ENCODE measurements at places on chromosomes 16 and 17. TPM values are rescaled to one million over a fixed set of nuclear protein-coding genes. Genes with fewer than 3 reads are reported as not detected.

- peak; percentile 91 for DNase-seq
These were observed 10.1 kb upstream of the COG1 start for GRCh38 chr17:73182616-73183310.

Gene ODAD4
- polyA plus RNA-seq = 6.2 TPM

GRCh38 chr17:33661975-33662374 lies 368.9 kb upstream of the ASIC2 start:
- no peak for DNase-seq

GRCh38 chr16:21156767-21157467 lies 1.6 kb upstream of the LDAF1 start:
- peak; percentile 87 for DNase-seq

- DNase-seq = peak; percentile 88
These were observed 1.5 kb upstream of the BAIAP3 start for GRCh38 chr16:1331712-1332617.
